PC-9 (cell line): ENCODE measurements at places on chromosomes 3 and 15. TPM values are rescaled to one million over a fixed set of nuclear protein-coding genes. Genes with fewer than 3 reads are reported as not detected.

The CCDC54 gene
- not detected in 2 replicates for total RNA-seq

The GRK7 gene
- not detected in 2 replicates for total RNA-seq

DNA sequence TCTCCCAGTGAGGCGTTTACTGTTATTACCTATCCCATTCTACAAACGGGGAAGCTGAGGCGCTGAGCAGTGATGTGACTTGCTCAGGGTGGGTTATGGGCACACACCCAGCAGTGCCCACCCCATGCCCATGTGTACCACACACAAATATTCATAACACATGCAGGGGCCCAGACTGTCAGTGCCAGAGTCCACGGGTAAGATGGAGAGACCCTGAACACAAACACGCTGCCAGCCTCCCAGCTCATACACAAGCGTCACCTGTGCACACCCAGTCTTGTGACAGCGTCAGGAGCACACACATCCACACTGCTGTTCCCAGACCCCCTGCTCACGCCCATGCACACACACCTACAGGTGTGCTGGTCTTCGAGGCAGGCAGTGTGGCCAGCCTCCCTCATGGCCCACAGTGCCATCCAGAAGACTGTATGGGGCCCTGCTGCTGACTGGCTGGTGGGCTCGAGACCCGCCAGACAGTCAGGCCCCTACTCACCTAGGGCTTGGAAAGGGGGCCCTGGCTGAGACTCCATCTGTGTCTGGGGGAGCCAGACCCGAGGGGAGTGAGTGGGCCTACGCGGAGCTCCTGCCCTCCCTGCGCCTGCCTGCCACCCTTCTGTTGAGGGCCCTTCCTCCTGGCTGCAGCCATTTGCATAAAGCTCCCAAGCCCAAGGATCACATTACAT, 39.4 kb downstream of the DNAJB8 start:
- no peaks in the 10 kb centered on the region for H3K27me3 ChIP-seq
- H3K4me3 ChIP-seq: no peak overlapping the region

DNA sequence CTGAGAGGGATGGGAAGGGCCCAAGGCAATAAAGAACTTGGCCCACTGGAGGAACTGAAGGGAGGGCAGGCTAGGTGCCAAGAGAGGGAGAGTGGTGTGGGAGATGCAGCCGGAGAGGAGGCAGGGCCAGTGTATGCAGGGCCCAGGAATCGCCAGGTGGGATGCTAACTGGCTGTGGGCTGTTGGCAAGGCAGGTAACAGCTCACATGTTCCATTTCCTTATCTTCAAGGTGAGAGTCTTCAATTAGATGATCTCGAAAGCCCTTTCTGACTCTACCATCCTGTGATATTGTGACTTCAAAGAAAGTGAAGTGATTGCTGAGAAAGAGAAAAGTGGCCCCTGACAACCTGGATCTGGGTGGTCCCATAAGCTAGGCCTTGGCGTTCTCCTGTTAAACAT, 49.0 kb downstream of the CASR start:
- H3K4me3 ChIP-seq: no peak overlapping the region
- H3K4me1 ChIP-seq: no peaks in the 10 kb centered on the region
- no peaks in the 10 kb centered on the region for H3K36me3 ChIP-seq
- H3K27me3 ChIP-seq: peaks cover 21% of the 10 kb centered on the region; the same call in 1 of the 2 replicates
- no peak for DNase-seq
